ENCODE measurements at places on chromosomes 4 and X. TPM values are rescaled to one million over a fixed set of nuclear protein-coding genes. Genes with fewer than 3 reads are reported as not detected.

DNA sequence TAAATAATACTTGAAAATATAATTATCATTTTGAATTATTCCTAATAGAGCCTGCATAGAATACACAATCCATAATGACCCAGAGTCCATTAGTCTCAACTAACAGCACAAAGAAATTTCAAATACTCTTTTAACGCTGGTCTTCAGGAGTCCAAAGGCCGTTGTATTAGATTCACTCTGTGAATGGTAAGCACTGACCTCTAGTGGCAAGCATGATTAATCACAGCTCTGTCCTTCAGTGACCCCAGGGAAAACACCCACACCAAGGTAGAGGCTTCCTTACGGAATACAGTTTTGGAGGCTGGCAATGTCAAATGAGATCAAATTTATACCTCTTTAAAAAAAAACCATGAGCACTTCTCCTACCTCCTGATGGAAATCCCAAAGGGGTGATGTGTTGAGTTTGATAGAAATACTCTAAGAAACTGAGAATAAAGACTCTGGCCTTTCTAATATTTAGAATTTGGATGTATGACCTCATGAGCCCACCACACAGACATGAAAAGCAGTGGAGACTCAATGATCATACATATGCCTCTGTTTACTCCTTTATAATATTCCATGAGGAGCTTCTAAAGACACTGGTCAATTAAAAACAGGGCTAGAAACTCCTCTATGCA lies 147.2 kb upstream of the DKK2 start:
- peak; percentile 38 for DNase-seq

DNA sequence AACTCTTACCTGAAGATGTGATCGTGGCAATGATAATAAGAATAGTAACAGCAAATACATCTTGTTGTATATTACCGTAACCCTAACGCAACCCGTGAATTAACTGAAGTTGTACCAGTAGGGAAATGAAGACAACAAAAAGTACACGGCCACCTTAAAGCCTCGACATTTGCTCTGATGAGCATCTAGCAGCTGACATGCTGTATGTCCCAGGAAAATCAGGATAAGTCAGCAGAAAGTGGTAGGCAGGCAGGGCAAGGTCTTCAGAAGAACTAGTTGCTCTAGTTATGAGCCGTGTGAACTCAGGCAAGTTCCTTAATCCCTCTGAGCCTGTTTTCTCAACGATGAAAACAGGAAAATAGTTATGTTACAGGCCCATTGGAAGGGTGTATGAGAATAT lies 7.7 kb upstream of the ASB5 start:
- no peak for DNase-seq

DNA sequence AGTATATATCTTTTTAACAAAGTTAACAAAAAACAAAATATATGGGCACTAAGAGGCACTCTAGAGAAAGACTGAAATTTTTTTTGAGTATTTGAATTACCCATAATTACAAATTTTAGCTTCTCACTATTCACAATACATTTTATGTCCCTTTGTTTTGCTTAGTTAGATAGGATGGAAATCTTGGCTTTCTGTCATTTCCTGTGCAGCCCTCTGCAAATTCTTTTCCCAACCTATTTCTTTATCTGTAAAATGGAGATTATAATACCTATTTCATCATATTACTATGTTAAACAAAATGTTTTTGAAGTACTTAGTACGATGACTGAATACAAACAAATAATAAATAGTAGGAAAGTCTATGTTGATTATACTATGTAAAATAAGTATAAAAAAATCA lies 710.0 kb downstream of the CCSER1 start:
- DNase-seq = no peak

GRCh38 chr4:141786946-141787345 lies 150.6 kb downstream of the IL15 start:
- DNase-seq = no peak

- DNase-seq = no peak
These were observed 2023.0 kb upstream of the AGA start for GRCh38 chr4:179465131-179465797.

Gene INTU
- total RNA-seq = 2.5 TPM

Gene GAB3
- 11.8 TPM for total RNA-seq

- DNase-seq = no peak
These were observed 47.3 kb upstream of the ACSL1 start for GRCh38 chr4:184873054-184873453.

- no peak for DNase-seq
These were observed 67.7 kb downstream of the SLC4A4 start for GRCh38 chr4:71406459-71406963.

DNA sequence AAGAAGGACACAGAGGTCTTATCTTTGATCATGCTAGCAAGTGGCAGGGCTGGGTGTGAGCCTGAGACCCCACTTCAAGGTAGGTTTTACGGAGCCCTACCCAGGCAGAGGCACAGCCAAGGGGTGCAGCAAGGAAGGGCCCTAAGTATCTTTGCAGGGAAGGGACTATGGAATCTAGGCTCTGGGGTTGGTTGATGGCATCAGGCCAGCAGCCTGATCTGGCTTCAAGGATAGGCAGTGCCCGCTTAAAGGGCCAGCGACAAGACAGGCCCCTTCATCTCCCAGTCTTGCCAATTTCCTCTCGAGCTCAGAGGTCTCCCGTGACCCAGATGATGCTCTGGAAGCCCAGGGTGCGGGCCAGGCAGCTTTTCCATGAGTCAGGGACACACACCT lies 5.8 kb downstream of the ABLIM2 start:
- DNase-seq = peak; percentile 78

GRCh38 chrX:46961574-46962283 lies 49.5 kb downstream of the JADE3 start:
- no peak for DNase-seq

Gene MAP9
- 8.4 TPM for total RNA-seq

Gene HTN1
- total RNA-seq = not detected

Gene AVPR2
- 0.57 TPM for total RNA-seq

DNA sequence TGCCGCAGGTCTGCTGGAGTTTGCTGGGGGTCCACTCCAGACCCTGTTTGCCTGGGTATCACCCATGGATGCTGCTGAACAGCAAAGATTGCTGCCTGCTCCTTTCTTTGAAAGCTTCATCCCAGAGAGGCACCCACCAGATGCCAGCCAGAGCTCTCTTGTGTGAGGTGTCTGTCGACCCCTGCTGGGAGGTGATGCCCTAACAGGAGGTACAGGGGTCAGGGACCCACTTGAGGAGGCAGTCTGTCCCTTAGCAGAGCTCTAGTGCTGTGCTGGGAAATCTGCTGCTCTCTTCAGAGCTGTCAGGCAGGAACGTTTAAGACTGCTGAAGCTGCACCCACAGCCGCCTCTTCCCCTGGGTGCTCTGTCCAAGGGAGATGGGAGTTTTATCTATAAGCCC lies 162.7 kb downstream of the NAF1 start:
- DNase-seq = no peak

- DNase-seq = no peak
These were observed 355 bp downstream of the GRID2 start for GRCh38 chr4:92304121-92304520.

- DNase-seq = no peak
These were observed 189.9 kb downstream of the TBCK start for GRCh38 chr4:106126062-106126461.

Gene PLP2
- 236 TPM for total RNA-seq

DNA sequence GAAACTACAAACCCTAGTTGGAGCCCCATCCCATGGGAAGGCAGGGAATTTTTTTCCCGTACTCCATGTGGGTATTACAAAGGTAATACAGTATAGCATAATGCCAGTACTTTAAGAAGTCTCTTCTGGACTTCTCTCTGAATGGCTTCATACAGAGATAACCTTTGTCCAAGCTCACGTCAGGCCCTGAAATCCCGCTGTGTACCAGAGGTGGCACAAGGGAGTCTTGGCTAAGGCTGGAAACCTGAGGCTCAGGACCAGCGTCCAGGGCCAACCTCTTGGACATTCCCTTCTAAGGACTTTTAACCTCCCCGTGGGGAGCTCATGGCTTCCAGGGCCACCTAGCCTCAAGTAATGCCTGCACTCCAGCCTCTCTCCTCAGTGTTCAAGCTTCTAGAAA lies 338.9 kb upstream of the FAM241A start:
- no peak for DNase-seq

Gene TMPRSS11B
- not detected for total RNA-seq

DNA sequence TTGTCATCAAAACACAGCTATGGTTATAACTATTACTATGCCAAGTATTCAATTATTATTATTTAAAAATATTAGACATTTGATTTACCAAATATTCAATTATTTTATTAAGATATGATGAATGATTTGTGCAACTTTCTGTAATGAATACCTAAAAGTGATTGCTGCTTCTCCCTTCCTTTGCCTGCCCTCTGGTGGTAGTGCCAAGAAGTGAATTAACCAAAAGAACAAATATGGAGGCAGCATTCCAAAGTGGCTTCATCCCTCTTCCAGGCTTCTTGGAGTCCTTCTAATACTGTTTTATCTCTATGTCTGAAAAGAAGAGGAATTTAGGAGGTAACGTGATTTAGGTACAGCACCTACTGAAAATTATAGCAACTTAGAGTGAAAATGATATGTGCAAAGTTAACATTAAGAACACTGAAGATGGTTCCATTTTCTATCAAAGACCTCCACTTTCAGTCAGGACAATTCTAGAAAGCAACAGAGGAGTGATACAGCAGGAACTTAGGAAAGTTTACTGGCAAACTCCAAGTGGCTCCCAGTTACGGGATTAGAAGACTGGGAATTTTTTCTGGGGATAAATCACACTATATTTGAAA lies 43.0 kb downstream of the ENPEP start:
- DNase-seq = no peak

DNA sequence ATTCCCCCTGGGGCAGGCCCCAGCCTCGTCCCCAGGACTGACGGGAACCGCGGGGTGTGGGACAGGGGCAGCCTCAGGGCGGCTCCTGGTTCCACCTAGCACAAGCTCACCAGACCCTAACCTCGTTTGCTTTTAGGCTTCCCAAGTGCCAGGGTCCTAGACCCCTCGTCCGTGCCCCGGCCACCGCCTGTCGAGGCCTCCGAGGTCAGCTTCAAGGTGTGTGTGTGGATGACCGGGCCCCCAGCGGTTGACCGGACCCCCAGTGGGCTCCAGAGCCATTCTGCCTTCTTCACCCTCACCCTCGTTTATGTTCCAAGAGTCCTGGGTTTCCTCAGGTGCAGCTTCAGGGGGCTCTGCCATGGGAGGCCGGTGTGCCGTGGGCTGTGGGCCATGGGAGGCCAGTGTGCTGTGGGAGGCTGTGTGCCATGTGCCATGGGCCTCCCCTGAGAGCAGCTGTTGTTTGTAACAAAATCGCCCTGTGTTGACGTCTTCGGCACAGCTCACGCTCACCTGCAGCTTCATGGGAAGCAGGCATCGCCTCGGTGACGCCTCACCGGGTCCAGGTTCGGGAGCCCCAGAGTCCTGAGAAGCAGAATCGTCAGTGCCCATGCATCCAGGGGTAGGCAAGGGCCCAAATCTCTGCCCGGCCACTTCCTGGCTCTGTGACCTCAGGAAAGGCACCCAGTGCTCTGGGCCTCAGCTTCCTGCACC lies 43.0 kb upstream of the HMX1 start:
- peak; percentile 21 for DNase-seq

Gene CD40LG
- total RNA-seq = 0.27 TPM

Measured in adrenal gland (tissue), 19 donors.